ENCODE measurements at places on chromosomes 2 and 18. TPM values are rescaled to one million over a fixed set of nuclear protein-coding genes. Genes with fewer than 3 reads are reported as not detected.

- no peak for DNase-seq
Observed at GRCh38 chr2:186852508-186852907, 3.5 kb upstream of the ZSWIM2 start.

GRCh38 chr2:55025627-55026026 lies 24.6 kb downstream of the RTN4 start:
- DNase-seq = no peak

DNA sequence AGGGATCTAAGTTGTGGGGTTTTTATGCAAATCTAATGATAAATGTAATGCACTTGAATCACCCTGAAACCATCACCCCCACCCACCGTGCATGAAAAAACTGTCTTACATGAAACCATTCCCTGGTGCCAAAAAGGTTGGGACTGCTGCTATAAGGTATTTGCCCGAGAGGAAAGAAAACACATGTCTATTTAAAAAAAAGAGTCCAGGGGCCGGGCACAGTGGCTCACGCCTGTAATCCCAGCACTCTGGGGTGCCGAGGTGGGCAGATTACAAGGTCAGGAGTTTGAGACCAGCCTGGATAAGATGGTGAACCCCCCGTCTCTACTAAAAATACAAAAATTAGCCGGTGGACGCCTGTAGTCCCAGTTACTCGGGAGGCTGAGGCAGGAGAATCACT lies 1372.8 kb upstream of the CDH2 start:
- DNase-seq = no peak

- DNase-seq = no peak
Observed at GRCh38 chr2:222576171-222577081, 79.5 kb downstream of the FARSB start.

The FNDC4 gene
- 3.0 TPM for total RNA-seq

DNA sequence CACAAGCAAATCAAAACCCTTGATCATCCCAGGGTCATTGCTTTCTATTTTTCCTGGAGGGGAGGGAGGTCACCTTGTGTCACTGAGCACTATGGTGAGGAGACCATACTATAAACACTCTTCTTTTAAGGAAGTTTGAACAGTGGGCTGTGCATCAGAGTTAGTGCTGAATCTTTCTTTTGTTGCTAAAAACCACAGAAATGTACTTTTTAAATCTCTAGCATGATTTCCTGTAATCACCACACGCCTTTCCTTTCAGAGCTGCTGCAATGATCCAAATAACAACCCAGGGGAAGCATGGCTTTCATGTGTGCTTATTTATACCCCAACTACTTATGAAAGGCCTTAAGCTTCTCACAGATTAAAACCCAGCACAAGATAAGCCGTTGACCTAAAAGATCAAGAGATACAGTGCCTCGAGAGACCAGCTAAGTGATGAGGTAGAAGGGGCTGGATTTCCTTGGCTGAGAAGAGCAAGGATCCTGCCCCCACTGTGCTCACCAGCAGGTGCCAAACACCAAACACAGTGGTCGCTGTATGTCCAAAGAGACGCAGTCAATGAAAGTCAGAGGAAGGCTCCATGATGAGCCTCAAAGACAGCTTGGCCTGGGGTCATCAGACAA lies 34.7 kb downstream of the TRABD2A start:
- no peak for DNase-seq

GRCh38 chr2:147845411-147845971 lies 662 bp downstream of the ACVR2A start:
- no peak for DNase-seq

DNA sequence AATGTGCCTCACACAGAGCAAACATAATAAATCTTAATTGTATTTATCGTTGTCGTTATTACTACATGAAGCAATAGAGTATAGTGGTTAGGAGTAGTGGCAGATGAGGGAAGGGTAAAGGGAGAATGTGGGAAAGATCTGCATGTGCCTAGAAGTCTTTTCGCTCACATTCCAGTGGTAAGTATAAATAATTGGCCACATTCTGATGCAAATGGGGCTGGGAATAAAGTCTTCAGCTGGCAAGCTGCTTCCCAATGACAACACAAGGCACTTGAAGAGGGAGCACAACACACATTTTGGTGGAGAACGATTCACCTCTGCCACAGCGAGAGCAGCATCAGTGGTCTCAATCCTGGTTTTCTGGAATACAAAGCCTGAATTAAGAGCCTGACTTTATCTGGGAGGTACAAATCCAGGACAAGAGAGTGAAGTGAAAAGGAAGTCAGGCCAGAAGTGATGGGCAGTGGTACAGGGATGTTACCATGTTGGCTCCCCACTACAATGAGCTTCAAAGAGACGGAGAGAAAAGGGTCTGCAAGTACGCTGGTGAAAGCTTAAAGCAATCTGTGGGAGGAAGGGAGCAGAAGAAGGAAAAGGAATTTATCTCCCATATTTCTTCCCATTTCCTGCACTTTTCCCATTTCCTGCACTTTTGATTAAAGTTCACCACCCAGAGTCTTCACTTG lies 112.3 kb downstream of the ARHGAP15 start:
- no peak for DNase-seq

DNA sequence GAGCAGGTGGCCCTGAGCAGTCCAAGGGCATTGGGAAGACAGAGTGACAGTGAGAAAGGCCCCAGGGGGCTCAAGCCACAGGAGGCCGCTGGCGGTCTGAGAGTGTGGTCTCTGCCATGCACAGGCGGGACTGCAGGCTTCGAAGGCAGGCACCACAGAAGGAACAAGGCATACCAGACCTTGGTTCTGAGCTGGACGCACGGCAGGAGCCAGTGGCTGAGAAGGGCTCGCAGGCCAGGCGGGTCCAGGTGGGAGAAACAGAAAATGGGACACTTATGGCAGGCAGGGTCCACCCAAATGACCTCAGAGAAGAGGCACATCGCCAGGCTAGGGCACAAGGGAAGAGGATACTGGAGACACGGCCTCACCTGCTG lies 14.9 kb downstream of the HJURP start:
- no peak for DNase-seq

DNA sequence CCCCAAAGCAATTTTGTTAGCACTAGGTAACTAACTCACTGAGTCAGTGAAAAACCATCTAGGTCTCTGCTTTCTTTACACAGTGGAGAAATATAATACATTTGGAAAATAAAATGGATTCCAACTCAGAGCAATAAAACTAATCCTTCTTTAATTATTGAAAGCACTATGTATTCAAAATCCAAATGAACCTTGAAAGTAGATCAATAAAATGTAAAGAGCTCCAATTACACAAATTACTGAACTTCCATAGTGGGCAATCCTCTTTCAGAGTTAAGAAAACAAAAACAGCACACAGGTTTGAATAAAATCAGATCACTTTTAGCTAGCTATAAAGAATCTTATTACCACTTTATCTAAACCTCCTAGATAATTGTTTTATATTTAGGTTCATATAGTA lies 208.1 kb downstream of the NR4A2 start:
- DNase-seq = no peak

The TBC1D8 gene
- 52.3 TPM for total RNA-seq

The DSC2 gene
- 26.7 TPM for total RNA-seq

GRCh38 chr18:29154758-29155725 lies 978.1 kb upstream of the CDH2 start:
- no peak for DNase-seq

- no peak for DNase-seq
Observed at GRCh38 chr18:53380063-53380639, 844.3 kb downstream of the MBD2 start.

DNA sequence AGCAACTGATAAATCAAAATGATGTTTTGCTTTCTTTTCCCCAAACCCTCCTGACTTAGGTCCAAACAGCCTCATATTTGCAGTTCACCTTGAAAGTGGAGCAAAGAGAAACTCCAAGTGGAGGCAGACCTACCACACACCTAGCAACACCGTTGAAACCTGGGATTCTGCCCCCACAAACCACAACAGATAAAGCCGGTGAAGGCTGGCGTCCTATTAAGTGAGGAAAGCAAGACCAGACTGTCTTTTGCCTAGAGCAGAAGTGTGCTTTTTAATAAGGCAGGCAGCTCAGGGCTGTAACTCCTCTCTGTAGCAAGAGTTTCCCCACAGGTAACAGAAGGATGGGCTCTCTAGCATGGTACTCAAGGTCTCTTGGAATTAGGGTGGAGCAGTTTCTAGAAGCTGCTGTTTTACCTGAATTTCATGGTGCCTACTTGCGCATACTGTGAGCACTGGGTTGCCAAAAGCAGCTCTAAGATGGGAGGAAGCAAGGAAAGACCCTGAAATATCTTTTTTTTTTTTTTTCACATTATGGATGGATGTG lies 336.9 kb downstream of the BCL11A start:
- no peak for DNase-seq

- no peak for DNase-seq
Observed at GRCh38 chr2:223900531-223900930, 44.6 kb downstream of the WDFY1 start.

DNA sequence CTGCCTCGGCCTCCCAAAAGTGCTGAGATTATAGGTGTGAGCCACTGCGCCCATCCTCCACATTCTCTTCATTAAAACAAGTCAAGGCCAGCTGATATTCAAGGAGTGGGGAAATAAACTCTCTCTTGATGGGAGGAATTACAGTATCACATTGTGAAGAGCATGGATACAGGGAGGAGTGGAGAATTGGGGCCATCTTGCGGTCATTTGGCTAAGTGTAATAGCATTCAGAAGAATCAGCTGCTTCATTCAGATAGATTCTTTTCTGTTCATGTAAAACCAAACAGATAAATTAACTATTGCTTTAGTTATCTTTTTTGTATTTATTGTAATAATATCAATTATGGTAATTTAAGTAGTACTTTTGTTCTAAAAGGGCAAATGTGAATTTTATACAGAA lies 156.3 kb downstream of the UBR3 start:
- no peak for DNase-seq

GRCh38 chr2:239685965-239686364 lies 285.1 kb upstream of the HDAC4 start:
- no peak for DNase-seq

The CERS6 gene
- total RNA-seq = 58.6 TPM

The RTN4 gene
- total RNA-seq = 174 TPM

The ERBB4 gene
- total RNA-seq = 13.8 TPM

DNA sequence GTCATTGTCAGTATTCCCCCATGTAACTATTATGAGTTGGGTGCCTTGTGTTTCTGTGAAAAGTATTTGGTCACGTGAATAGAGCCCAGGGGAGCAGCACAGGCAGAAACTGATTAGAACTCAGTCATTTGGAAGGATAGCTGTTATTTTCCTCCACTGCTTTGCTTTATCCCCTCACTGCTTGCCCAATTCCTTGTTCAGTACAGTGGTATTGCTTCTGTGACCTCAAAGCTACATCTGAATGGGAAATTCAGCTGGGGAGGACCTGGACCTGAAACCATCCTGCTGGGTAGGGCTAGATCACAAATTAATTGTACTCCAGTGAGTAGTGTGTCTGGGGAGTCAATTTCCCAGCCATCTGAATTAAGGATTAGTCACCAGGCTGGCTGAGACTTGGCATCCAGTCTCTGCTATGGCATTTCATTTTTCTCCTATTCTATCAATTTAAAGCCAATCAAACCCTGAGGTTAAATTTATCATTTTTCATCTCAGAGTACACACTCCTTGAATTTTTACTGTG lies 1231.6 kb upstream of the GYPC start:
- no peak for DNase-seq

The KYNU gene
- total RNA-seq = 0.67 TPM

- DNase-seq = no peak
Observed at GRCh38 chr2:100522430-100522829, 40.4 kb upstream of the PDCL3 start.

GRCh38 chr2:187529977-187530721 lies 24.1 kb downstream of the TFPI start:
- no peak for DNase-seq

- no peak for DNase-seq
Observed at GRCh38 chr18:57050310-57050949, 96.5 kb upstream of the BOD1L2 start.
